HT1080 (cell line): ENCODE measurements at places on chromosomes 4 and X.
A peak's percentile ranks its signal among the peaks of the same experiment; 100 is the strongest.

- DNase-seq, result no peak
Observed at GRCh38 chr4:153252122-153252521, 47.9 kb downstream of the TRIM2 start.

DNA sequence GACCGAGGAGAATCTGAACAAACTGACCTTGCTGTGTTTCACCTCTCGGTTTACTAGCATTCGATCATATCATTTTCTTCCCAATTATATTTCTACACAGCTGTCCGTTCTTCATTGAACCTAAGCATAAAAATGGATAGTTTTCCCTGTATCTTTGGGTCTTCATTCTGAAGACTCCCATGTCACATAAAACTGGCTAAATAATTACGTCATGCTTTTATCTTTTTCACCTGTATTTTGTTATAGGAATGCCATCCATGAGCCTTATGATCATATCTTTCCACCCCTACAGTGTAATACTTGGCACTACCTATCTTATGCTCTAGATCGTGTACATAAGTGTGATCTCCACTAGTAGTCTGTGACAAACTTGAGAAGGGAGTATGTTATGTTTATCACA, 456.1 kb downstream of the FGF13 start:
- no peak for DNase-seq

- DNase-seq, result no peak
Observed at GRCh38 chrX:27796640-27797257, 11.0 kb upstream of the MAGEB10 start.

GRCh38 chr4:39036172-39036571, 4.0 kb upstream of the TMEM156 start:
- DNase-seq, result peak; percentile 78

DNA sequence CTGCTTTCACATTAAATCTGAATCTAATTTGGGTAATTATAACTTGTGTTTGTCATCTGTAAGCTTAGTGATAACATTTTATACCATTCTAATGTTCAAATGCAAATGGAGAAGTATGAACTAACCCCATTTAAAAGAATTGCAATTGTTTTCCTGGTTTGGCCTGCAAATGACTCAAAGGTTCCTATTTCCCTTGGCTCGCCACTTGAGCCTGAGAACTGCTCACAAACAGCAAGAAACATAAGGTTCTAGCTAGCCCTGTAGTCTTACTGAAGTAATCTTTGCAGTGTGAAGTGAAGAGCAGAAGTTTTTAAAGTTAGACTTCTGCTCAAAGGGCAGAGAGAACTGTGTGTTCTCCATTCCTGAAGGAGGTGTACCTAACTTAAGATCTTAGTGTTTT, 27.2 kb downstream of the UPRT start:
- no peak for DNase-seq

DNA sequence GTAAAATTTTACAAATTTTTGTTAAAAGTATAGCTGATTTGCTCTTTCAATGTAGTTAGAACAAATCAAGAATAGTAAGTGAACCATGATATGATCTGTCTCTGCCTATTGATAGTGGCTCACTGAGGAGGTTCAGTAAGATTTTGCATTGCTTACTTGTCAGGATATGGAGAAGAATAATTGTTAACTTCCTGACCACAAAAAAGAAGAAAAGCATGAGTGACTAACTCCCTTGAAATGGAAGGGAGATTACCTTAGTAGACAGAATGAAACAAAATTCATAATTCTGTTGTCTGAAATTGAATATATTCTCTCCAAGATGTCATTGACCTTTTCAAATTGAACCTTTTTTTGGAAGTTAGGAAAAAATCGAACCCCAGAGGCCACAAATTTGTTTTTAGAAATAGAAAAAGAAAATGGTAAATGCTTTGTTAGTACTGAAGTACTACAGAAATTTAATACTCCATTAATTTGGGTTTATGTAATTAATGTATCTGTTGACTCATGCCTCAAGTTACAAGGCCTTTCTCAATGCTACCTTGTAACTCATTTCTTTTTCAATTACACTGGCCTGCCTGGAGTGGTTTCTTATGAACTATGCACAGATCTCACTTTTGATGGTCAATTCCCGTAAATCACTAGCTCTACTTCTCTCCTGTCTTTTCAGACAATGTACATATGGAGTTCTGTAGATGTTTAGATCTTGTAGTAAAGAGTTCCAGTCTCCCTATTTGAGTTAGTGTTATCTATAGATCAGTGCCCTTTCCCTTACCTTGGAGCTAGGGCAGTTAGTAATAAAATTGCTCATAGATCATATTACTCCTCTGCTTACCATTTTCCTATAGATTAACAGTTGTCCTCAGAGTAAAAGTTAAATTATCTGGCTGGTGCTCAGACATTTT, 139.3 kb downstream of the TLL1 start:
- peak; percentile 64 for DNase-seq

DNA sequence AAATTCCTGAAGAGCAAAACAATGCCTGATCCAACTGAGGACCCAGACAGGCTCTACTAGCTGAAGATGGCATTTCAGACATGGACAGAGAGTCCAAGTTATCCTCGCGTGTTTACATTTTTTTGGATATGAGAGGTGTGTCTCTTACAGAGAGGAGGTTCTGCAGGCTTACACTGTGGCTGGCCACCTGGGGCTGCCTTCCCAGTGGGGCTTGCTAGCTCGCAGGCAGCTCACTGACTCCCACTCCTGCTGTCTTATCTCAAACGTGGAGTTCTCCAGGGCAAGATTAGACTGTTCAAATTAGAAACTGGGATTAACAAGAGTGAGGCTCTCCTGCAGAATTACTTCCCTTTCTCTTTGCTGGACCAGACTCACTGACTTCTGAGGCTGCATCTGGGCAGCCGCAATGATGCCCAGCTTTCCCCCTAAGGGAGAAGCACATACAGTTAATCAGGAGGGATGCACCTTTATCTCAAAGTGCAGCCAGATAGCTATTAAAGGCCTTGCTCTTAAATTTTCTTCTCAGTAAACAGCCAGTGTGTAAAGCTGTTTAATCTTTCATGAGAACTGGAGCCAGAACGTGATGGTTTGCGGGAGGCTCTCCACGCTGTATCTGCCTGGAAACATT, 123.0 kb downstream of the ENPP6 start:
- DNase-seq, result no peak

DNA sequence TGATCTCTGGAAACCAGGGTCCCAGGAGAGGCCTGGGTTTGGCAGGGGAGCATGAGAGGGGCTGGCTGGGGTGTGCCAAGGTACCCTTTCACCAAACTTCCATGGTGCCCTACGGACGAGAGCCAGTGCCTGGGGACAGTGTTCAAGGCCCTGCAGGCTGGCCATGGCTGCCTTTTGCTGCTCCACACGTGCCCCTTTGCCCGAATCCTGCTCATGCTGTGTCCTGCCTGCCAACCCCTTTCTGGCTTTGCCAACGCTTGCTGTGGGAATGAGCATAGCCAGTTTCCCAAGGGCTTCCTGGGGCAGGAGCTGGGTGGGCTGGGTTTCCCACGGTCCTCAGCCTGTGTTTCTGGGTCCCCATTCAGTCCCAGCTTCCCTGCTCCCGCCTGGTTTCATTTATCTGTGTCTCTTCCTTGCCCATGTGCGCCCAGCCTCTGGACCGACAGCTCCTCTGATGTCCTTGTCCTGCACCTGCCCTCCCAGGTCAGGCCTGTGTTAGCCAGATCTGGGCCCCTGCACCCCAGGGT, 17.3 kb downstream of the CPZ start:
- no peak for DNase-seq

- no peak for DNase-seq
Observed at GRCh38 chrX:108071578-108071977, 19.8 kb downstream of the PSMD10 start.

GRCh38 chrX:2550328-2551020, 49.7 kb upstream of the DHRSX start:
- DNase-seq, result no peak

- DNase-seq, result peak; percentile 2
Observed at GRCh38 chrX:46620505-46620904, 46.9 kb downstream of the CHST7 start.

DNA sequence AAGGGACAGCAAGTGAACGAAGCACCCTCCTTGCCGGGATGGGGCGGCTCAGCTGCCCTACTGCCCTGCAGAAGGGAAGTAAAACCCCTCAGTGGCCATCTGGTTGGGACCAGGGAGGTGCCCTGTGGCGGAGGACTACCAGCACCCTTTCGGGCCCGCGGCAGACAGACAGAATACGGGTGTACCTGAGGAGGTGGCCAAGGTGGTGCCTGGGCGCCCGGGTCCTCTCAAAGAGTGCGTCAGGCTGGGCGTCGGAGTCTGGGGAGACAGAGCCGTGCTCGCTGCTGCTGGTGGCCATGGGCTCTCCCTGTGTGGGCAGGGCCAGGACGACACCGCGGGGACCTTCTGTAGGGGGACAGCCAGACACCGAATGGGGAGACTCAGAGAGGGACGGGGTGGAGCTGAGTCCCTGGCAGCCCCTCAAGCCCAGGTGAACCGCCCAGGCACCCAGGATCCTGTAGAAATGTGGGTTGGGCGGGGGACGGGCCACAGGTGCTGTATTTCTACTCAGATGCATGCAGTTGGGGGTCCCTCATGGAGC, 29.7 kb downstream of the PDHA1 start:
- no peak for DNase-seq

DNA sequence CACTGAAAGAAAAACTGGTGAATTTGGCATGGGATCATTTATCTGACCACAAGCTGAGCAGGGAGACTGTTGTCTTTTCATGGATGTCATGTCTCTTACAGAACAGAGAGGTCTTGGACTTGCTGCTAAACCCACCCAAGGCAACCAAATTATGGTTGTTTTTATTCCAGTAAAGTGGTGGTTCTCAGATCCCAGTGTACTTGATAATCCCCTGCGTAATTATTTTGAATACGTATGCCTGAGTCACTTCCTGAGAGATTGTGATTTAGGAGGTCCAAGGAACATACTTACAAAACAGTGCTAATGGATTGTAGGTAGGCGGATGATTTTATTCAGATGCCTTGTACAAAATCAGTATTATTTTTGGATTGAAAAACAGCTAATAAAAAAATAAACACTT, 585.6 kb downstream of the IL1RAPL1 start:
- DNase-seq, result peak; percentile 21

DNA sequence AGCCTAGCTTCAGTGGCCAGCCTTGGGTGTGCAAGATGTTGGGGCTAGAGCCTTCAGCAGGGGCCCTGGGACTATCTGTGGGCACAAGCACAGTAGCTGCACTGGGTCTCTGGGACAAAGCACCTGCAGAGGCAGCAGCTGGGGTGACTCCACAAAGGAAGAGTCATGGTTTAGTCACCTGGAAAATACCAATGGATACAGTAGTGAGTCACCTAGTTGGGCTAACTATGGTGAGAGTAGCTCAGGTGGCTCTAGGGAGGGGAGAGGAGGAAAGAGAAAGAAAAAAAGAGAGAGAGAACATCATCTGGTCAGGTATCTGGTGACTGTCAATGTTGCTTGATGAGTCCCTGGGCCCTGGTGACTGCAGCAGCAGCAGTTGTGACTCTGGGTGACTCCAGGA, 72.9 kb upstream of the SPIN4 start:
- DNase-seq, result peak; percentile 49

DNA sequence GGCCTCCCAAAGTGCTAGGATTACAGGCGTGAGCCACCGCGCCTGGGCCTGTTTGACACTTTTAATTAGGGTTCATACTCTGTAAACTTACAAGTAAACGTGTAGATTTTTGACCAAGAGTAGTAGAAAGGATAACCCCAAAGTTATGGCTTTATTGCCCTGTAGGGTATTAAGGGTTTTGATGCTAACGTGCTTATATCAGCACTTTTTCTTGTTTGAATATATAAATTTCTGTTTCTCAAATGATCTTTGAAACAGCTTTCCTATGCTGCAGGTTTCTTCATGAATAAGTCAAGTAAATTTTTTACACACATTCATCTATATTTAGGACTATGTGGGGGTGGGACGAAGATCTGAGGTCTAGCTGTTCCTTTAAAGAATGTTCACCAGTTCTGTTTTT, 29.3 kb upstream of the REPS2 start:
- DNase-seq, result no peak

DNA sequence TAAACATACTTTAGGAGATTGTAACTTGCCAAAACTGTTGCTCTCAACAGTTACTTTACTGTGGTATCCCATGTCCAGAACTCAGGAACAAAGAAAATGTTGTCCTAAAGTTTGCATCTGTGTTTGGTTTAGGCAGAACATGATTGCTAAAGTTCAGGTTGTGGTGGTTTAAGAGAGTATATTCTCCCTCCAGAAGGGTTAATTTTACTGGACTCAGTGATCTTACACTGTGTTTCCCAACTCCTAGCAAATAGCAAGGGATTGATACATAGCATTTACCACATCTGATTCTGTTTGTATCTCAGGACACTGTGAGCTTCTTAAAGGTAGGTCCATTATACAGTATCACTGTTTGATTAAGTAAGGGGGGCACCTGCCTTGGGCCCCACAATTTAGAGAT, 13.3 kb upstream of the DCK start:
- DNase-seq, result no peak

GRCh38 chrX:9535101-9535500, 70.2 kb downstream of the TBL1X start:
- peak; percentile 1 for DNase-seq

- DNase-seq, result peak; percentile 29
Observed at GRCh38 chrX:53075011-53075410, 7.2 kb upstream of the TSPYL2 start.

DNA sequence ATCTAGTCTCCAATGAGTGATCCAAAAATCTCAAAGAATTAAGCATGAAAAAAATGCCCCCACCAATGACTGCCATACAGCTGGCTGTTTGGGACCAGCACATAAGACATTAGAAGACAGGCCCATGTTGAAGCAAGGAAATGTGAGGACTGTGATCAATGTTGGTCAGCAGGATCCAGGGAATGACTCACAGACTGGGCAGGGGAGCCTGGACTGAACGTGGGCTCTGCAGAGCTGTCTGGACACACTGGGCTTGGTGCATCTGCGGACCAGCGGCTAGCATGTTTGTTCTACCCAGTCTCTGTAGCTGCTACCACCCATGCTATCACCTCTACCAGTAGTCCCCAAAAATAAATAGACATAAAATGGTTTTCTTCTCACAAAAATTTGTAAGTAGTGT, 108.6 kb downstream of the PALLD start:
- DNase-seq, result peak; percentile 83

DNA sequence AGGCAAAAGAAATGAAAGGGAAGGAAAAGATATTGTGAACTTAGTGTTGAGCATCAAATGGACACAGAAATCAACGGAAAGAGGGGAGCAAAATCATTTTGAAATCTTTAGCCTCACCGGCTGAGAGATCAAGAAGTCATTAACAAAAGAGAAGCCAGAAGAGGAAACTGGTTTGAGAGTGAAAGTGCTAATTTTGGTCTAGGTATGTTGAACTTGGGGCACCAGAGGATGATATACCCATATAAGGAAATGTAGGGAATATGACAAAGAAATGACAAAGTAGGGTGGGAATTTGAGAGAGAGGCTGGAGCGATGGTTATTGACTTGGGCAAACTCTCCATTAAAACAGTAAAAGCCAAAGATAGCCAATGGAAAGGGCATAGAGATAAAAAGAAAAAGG, 183.4 kb upstream of the ATOH1 start:
- DNase-seq, result no peak

GRCh38 chr4:86184216-86184900, 175.5 kb downstream of the MAPK10 start:
- no peak for DNase-seq

- no peak for DNase-seq
Observed at GRCh38 chrX:39397561-39398199, 596.4 kb downstream of the MID1IP1 start.
